ENCODE measurements at places on chromosomes 2 and 18.

DNA sequence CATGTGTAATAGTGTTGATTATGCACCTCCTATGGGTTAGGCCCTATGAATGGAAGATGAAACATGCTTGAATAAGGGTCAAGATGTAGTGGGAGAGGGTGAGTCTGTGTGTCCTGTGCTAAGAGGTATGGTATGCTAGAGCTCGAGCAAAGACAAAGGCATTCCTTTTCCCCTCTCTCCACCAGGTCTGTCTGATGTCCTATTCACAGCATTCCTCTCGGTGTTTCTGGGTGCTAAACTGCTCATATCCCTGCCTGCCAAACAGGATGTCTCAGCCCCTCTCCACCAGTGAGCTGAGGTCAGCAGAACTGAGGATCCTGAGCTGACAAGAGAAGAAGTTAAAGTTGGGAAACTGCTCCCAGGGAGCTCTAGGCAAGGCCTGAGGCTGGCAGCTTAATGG is 344.9 kb downstream of the TSN start:
- no peak for DNase-seq

- no peak for DNase-seq
Measured at GRCh38 chr2:28320009-28320365, 72.7 kb upstream of the FOSL2 start.

GRCh38 chr2:4618630-4619228 is 915.4 kb downstream of the DCDC2C start:
- DNase-seq, result no peak

DNA sequence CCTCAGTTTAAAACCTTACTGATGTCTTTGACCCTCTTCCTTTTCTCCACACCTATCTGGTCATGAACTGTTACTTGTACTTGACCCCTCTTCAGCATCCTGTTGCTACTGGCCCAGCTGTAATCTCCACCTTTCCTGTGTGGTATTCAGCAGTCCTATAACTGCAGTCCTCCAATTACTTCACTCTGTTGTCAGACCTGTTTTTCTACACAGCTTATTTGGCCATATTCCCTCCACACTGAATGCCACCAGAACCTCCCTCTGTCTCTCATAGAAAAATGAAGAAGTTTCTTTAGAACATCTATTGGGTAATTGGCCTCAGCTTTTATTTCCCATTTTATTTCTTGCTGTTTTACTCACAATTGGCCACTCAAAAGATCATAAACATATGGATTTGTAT is 155.4 kb downstream of the ASXL3 start:
- no peak for DNase-seq

- DNase-seq, result no peak
Measured at GRCh38 chr2:108909275-108909823, 79.7 kb downstream of the EDAR start.

- no peak for DNase-seq
Measured at GRCh38 chr2:165743442-165743841, 50.6 kb downstream of the GALNT3 start.

- DNase-seq, result no peak
Measured at GRCh38 chr2:28758459-28758858, 6.8 kb downstream of the PPP1CB start.

- peak; percentile 26 for DNase-seq
Measured at GRCh38 chr2:73043276-73043675, 28.2 kb downstream of the SFXN5 start.

All from hippocampal formation (tissue), 2 donors.